ENCODE measurements at places on chromosomes 3 and 15. TPM values are rescaled to one million over a fixed set of nuclear protein-coding genes. Genes with fewer than 3 reads are reported as not detected.

The RASGRF1 gene
- total RNA-seq: not detected

The EBLN2 gene
- total RNA-seq: 2.1 TPM

The MYZAP gene
- 0.72 TPM for total RNA-seq

The CAMK1 gene
- total RNA-seq: 11.8 TPM

The SIN3A gene
- 11.7 TPM for total RNA-seq

The GOLGA8G gene
- total RNA-seq: 0.25 TPM

Data from SJSA1 (cell line).